ENCODE measurements at places on chromosomes 7 and 10. TPM values are rescaled to one million over a fixed set of nuclear protein-coding genes. Genes with fewer than 3 reads are reported as not detected.

AFAP1L2 gene
- total RNA-seq, result 27.3 TPM

NOLC1 gene
- total RNA-seq, result 162 TPM

SPDYE16 gene
- total RNA-seq, result not detected

SEMA3D gene
- total RNA-seq, result not detected

Measured in A549 treated with ZK216348 at 1 μM for 4 hours (cell line).